ENCODE measurements at places on chromosomes 5 and 9.

DNA sequence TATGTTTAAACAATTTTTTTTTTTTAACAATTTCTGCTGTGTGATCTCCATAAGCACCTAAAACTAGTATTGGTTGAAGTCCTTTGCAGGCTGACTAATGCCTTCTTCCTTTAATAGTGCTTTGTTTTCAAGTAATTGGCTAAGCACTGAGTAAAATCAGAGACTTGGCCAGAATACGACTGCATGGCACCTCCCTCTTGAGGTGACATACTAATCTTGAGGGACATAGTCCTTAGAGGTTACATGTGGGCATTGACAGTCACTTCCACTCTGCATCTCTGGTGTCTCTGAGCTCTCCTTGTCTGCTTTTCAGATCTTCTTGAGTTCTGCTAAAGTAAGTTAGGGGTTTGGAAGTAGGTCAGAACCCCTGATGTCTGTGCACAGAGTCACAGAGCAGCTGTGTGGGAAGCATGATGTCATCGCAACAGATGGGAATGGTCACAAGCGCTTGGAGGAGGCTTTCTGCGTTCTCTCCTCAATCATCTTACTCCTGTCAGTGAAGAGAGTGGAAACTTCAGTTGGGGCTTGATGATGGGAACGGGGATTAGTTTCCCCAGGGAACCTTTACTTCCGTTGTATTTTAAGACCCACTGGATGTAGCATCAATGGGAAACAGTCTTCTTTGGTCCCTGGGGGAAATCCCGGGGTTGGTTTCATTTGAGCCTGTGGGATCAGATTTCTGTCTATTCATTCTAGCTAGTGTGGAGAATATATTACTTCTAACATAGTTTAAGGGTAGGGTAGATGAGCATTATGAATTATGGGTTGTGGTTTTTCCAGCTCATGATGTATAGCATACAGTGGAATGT is 136.9 kb downstream of the ARHGAP26 start:
- no peak for DNase-seq

DNA sequence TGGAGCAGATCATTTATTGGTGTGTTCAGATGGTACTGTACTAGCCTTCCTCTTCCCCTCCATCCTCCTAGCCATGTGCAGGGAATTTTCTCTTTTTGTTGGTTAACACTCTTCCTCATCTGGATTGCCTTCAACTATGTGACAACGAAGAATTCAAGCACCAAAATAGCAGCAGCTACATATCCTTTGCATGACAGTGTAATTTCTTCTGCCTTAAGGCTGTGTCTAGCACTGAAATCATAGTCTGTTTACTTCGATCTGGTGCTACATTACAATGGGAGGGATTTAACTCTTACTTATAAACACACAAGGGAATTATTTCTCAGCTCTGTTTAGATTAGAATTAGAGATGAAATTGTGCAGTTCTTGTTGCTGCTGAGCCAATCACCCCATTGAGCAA is 260.4 kb downstream of the ARL15 start:
- no peak for DNase-seq

DNA sequence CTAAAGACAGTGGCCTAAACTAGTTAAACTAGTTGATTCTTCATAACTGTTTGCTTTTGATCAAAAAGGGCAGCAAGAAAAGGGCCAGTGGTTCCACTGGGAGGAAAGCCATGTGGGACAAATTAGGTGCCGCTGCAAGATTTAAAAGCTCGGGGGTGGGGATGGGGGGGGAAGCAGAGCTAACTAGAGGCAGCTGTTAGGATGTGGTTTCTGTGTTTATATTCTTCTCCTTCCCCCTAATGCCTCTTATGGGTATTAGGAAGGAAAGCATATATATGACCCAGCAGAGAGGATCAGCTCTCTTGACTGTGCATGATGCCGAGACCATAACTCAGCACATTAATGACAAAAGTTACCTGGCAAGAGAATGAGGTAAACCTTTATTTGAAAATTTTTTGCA is 65.7 kb downstream of the EFNA5 start:
- DNase-seq, result no peak

GRCh38 chr5:96141749-96142148 is 180.1 kb upstream of the ELL2 start:
- no peak for DNase-seq

DNA sequence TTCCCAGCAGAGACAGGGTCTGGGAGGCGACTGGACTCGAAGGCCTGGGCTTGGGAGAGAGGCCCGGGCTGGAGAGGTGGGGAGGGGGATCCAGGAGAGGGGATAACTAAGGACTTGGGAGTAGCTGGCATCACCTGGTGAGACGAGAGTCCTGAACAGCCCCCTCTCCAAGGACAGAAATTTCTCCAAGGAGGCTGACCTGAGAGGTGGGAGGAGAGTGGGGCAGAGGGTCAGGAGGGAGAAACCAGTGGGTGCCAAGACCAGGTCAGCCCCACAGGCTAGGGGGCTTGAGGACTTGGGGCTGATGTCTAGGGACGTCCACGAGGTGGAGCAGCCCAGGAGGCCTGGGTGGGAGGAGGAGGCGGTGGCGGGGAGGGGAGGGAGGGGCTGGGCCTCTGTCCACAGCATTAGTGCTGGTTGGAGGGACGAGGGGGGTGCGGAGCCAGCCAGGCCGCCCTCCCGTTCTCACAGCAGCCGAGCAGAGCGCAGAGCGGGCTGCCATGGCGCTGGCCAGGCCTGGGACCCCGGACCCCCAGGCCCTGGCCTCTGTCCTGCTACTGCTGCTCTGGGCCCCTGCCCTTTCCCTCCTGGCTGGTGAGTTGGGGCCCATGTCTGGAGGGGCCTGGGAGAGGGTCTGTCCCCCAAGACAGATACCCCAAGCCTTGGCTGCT is at the start of gene CRB2:
Gene CRB2 (plus strand): TSS at position 437 of the 671 bp plus-strand sequence. CDS start 64 bp downstream, at position 501.
- DNase-seq, result no peak

DNA sequence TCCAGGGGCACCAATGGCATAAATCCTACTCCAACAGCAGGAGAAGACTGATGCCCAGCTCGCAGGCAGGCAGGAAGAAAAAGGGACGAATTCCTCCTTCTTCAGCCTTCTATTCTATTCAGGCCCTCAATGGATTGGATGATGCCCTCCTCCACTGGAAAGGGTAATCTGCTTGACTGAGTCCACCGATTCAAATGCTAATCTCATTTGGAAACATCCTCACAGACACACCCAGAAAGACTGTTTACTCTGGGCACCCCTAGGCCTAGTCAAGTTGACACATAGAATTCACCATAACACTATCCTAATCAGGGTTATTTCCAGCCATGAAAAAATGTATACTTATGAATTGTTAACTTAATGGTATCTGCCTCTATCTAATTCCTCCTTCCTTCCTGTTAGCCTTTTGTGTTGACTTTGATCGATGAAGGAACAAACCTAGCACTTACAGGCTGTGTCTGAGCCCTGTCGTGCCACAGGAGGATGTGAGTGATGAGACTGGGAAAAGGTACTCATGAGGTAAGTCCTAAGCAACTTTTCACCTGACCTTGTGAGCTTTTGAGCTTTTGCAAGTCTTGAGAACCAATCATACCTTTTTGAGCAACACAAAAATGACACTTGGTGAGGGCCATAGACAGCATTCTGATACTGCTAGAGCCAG is 36.5 kb downstream of the FOXD1 start:
- DNase-seq, result no peak

GRCh38 chr5:99929067-99929805 is 605.9 kb upstream of the FAM174A start:
- DNase-seq, result no peak

- no peak for DNase-seq
Measured at GRCh38 chr9:86287013-86287412, 4.7 kb upstream of the ISCA1 start.
